CD4-positive, alpha-beta T cell treated with Interleukin-4 for 4 hours (primary cell): ENCODE measurements at places on chromosomes 2 and 18.

- DNase-seq: no peak
Observed at GRCh38 chr2:46326231-46326980, 29.2 kb downstream of the EPAS1 start.

DNA sequence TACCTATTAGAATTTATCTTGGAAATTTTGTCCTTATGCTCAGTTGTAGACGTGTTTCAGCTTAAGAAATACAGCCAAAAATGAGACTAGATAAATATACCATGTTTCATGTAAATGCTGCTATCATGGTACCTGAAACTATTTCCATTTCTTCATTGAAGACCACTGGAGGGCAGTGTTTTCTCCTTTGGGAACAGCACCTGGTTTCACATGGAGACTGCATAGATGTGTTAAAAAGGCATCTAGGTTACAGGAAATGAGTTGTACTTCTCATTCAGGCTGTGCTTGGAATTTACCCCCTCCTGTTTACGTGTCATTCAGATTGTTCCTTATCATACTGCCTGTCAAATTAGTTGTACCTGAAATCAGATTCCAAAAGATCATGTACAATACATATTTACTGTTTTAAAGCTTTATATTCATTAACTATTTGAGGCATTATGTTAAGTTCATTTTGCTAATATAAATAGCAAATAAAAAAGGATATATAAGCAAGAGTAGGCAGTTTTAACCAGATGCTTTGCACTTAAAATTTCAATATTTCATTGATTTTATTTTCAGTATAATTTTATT is 57.3 kb upstream of the PSMD14 start:
- DNase-seq: peak; percentile 49

- no peak for DNase-seq
Observed at GRCh38 chr18:24271381-24272228, 126.0 kb downstream of the OSBPL1A start.

DNA sequence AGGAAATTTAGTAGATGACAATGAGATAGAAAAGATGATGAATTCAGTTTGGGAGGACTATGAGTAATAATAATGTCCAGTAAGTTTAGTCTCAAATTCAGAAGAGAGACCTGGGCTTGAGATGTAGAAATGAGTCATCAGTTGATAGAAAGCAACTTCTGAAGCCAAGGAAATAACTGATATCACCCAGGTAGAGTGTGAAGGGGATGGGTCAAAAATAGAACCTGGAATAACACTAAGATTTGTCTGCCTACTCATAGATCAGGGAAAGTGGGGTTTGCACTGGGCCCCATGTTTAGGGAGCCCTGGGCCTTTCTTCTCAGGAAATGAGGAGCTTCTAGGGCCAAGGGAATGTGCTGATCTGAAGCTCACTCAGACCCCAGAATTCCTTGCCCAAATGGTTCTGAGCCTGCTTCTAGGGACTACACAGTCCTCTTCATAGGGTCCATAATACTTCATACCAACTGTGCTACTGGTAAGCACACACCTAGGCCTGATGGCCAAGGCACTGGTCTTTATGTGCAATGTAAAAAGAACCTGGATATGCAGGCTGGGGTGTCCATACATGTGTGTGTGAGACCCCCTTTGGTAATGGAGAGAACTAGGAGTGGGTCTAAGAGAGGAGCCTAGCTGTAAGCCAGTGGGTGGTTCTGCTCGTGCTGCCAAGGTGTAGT is 141.2 kb downstream of the IKZF2 start:
- no peak for DNase-seq

DNA sequence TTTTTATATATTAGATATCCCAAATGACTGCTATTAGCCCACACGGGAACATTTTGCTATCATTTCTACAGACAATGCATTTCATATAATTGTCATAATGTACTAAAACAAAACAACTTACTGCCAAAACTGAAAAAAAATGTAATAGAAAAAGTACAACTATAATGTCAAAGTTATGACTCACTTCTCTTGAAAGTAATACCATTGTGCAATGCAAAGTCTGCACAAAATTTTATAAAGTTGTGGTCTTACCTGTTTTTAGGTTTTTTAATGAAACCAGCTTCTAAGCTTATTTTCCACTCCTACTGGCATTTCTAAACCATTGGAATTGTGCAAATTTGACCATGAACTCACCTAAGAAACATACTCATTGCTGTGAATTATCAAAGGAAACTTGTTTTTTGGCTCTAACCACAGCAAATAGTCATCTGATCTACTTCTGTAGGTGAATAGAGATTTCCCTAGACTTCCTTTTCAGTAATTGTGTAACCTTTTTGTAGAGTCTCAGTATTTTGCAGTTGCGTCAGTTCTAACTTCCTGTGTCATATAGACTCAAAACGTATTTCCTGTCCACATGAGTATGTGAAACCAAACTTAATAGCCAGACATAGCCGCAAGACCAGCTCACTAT is 31.9 kb upstream of the TFPI start:
- no peak for DNase-seq

- DNase-seq: no peak
Observed at GRCh38 chr2:72915320-72915906, 1.9 kb upstream of the EMX1 start.

DNA sequence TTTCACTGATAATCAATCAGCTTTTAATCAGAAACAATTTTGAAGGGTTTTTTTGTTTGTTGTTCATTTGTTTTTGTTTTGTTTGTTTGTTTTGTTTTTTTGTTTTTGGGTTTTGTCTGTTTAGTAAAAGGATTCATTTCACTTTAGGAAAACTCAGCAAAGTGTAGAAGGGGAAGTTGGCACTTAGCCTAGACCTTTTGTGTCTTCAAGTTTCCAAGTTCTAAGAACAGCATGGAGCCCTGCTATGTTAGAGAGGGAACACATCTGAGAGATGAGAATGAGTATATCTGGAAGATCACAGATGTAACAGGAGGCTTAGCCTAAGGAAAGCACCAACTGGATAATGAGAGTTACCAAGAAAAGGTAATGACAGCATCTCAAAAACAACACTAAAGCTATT is 501.5 kb downstream of the ERBB4 start:
- no peak for DNase-seq

DNA sequence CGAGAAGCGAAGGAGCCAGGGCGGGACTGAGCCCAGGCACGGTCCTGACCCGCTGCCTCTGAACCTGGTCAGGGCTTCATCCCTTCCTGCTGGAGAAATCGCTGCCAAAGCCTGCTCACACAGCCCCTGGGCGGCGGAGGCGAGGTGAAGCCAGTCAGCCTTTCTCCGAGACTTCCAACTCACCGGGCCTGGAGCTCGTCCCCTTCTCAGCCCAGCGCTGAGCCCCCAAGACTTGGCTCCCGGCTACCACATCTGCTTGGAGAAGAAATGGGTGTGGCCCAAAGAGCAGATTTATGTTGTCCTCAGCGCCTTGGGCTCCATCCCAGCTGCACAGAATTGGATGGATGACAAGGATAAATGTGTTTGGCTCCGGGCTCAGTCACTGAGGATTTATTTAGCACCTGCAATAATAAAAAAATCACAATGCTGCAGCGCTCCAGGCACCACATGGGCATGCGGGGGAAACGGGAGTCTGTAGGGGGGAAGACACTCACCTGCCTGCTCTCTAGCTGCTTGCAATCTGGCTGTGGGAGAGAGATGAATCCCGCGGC is 64.9 kb downstream of the ACTR2 start:
- no peak for DNase-seq

GRCh38 chr2:23620841-23621341 is 235.9 kb downstream of the KLHL29 start:
- DNase-seq: no peak

DNA sequence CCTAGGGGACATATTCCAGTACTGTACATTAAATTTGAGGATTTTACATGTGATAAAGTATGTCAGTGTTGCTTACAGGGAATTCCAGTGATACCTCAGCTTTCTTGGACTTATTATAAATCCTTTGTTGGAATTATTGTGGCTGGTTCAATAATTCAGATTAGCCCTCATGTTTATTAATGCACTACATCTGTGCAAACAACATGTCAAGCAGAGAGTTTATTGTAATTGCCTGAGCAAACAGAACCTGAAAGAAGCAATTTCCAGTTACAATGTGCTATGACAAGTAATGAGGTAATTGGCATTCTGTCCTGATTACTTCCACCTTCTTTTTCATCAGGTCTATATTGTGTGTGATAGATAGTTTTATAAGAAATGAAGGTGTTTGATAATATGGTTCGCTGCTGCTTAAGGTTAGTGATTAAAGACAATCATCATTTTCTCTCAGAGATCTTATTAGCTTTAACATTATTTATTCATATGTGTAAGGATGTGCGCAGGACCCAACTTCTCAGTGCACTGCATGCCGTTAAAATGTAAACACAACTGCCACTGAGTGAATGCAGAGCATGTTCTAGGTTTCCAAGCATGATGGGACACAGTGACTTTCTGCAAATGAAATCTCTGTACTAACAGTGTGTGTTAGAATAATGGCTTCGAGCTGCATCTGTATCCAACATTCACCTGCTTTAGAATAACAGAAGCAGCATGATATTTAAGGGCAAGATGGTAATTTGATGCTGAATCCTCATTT is 973.7 kb upstream of the POU3F3 start:
- DNase-seq: no peak

DNA sequence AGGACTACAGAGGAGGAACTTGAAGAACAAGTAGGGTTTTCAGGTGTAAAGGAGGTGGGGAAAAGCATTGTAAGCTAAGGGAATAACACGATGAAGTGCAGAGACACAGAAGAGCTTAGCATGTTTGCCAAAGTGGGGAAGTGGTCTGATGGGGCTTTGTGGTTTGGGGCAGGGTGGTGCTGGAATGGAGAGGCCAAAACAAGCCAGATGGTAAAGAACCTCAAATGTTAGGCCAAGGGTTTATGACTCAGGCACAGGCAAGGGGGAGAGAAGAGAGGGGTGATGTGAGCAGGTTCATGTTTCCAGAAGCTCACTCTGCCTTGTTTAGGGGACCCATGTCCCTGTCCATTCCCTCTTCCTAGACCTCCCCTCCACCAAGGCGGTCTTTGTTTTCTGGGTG is 104.5 kb upstream of the YWHAQ start:
- peak; percentile 67 for DNase-seq

DNA sequence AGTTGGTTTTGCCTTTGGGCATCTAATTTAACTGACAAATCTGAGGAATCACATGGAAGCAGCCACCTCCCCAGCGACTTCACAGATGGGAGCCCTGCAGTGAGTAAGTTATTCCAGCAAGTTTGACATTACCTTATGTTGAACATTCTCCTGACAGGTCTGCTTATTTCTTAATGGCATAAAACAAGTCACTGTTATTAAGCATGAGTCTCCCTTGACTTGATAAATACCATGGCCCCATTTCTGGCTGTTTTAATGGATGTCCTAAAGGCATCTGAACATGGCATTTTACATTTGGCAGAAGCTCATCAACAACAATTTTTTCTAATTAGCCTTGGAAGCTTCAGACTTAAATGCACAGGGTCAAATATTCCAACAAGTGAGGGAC is 92.6 kb upstream of the CREB1 start:
- DNase-seq: no peak

DNA sequence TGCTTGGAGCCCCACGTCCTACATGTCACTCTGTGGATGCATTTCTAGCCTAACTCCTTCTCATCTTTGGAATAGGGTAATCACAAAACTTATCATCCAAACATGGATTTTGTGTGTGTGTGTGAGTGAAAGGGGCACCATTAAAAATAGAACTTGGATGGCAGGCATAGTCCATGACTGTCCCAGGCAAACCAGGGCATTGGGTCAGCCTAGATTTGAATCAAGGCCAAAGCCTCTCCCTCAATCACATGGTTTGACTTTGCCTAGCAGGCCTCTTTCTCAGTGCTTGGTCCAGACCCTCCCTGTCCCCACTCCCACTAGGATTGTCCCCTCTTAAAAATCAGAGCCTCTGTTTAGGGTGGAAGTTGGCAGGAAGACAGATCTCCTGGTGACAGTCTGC is 67.4 kb upstream of the BCL2L11 start:
- DNase-seq: no peak

DNA sequence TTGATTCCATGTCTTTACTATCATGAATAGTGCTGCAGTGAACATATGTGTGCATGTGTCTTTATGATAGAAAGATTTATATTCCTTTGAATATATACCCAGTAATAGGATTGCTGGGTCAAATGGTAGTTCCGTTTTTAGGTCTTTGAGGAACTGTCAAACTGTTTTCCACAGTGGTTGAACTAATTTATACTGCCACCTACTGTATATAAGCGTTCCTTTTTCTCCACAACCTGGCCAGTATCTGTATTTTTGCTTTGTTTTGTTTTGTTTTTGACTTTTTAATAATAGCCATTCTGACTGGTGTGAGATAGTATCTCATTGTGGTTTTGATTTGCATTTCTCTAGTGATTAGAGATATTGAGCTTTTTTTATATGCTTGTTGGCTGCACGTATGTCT is 641.6 kb downstream of the SUCLG1 start:
- DNase-seq: no peak

GRCh38 chr2:185919155-185919554 is 180.6 kb downstream of the FSIP2 start:
- DNase-seq: no peak

- DNase-seq: no peak
Observed at GRCh38 chr18:59054496-59055287, 85.0 kb upstream of the SEC11C start.

- DNase-seq: no peak
Observed at GRCh38 chr18:6205706-6206105, 209.0 kb downstream of the L3MBTL4 start.

DNA sequence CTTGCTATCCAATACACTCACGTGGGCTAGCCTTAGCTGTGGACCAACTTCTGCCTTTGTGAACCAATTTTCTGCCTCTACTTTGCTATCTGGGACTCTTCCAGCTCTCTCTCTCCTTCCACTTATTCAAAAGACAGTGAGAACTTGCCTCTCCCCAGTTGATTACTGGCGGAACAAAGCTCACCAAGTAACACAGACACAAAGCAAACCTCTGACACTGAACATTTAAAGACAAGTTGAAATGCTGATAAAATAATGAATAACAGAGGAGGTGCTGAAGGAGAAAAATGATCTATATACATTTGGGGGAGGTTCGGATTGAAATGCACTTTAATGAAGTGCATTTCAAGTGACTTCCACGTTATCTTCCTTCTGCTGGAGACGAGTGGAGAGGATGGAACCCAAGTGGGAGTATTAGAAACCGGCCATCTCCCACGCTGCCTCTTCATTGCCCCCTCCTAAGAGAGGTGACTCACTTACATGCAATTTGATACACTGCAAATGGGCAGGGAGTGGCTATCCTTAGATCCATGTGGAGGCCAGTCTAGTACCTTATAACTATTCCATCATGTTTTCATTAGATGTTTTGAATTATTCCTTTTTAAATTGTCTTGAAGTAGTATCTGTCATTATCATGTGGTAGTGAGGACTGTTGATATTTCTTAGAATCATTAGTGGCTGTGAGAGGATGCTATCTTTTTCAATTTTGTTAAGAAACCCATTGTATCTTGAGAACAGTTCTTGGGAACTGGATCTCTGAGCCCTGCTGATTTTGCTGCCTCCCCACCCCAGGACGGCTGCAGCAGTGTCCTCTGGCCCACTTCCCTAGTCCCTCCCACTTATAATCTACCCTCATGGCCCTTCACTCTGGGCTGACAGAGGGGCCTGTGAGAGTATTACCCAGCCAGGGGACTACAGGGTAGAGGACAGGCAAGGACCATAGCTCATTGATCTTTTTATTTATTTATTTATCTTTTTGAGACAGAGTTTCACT is 6.0 kb upstream of the GLI2 start:
- no peak for DNase-seq
